Right lobe of liver (tissue), 6 donors: ENCODE measurements at places on chromosomes 1 and 21. TPM values are rescaled to one million over a fixed set of nuclear protein-coding genes. Genes with fewer than 3 reads are reported as not detected.
A peak's percentile ranks its signal among the peaks of the same experiment; 100 is the strongest.

GRCh38 chr21:33543505-33544129 is 779 bp downstream of the SON start:
- peak; percentile 80 for DNase-seq

- DNase-seq = no peak
Observed at GRCh38 chr21:41402796-41403195, 23.2 kb upstream of the MX1 start.

BECN2 gene
- not detected for total RNA-seq

GRCh38 chr1:7745783-7746182 is 25.3 kb upstream of the VAMP3 start:
- no peak for DNase-seq

- DNase-seq = no peak
Observed at GRCh38 chr1:73899311-73899710, 298.7 kb downstream of the LRRIQ3 start.

- no peak for DNase-seq
Observed at GRCh38 chr1:235275223-235275622, 52.8 kb downstream of the ARID4B start.

- DNase-seq = no peak
Observed at GRCh38 chr1:111332190-111332589, 41.5 kb downstream of the CHIA start.

DNA sequence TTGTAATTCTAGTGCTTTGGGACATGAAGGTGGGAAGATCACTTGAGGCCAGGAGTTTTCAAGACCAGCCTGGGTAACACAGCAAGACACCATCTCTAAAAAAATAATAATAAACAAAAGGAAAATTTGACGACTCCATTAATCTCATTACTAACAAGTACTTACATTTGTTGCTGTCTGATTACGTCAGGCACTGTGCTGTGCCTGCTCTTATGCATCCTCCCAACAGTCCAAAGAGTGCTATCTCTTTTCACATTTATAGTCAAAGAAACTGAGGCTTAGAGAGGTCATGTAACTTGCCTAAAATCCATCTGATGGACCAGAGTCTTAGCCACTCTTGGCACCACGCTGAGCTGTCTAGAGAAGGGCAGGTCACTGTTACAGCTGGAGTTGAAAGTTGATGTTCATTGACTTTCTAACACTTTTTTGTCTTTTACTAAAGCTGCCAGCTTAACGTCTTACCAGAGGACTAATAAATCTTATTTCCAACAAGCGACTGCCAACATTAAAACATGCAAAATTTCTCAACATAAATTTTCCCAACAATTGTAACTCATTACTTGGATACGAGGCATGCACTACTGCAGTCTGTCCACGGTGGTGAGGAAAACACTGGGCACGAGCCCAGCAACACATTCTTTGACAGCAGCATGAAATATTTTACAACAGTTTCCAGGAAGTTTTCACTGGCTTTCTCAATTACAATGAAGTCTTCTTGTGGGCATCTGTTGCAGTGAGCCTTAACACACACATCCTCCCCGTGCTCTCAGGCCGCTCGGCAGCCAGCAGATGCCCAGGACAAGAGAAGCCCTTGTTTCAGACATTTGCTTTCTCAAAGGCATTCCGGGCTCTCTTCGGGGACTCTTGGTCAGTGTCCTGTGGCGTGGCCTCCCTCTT is 262.9 kb upstream of the PROX1 start:
- DNase-seq = peak; percentile 57

- DNase-seq = peak; percentile 68
Observed at GRCh38 chr21:34073749-34074282, 438 bp downstream of the MRPS6 start.

DNA sequence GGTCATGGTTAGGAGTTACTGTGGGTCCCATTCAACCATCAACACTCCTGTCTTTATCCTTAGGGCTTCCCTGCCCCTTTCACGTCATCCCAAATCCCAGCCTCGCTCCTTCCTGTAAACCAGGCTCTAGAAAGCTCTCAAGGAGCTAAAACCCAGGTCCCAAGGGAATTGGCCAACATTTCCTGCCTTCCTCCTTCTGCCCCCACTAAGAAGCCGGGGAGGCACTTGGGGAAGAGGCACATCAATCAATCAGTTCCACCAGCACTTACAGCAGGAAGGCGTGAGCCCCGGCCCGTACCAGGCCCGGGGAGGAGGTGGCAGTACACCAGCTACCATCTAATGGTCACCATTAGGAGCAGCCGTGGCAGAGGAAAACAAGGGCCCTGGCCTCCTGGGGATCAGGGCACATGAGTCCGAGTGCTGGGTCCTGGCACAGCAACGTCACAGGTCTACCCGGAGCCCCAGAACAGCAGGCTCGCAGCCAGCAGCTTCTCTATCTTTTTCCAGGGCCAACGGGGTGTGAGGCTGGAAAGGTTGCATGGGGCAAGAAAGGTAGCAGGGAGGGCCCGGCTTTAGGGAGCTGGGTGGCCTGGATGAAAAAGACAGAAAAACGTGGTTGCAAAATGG is 108.6 kb downstream of the CASZ1 start:
- DNase-seq = no peak

ECM1 gene
- total RNA-seq = 8.8 TPM

DENND4B gene
- total RNA-seq = 13.0 TPM

DNA sequence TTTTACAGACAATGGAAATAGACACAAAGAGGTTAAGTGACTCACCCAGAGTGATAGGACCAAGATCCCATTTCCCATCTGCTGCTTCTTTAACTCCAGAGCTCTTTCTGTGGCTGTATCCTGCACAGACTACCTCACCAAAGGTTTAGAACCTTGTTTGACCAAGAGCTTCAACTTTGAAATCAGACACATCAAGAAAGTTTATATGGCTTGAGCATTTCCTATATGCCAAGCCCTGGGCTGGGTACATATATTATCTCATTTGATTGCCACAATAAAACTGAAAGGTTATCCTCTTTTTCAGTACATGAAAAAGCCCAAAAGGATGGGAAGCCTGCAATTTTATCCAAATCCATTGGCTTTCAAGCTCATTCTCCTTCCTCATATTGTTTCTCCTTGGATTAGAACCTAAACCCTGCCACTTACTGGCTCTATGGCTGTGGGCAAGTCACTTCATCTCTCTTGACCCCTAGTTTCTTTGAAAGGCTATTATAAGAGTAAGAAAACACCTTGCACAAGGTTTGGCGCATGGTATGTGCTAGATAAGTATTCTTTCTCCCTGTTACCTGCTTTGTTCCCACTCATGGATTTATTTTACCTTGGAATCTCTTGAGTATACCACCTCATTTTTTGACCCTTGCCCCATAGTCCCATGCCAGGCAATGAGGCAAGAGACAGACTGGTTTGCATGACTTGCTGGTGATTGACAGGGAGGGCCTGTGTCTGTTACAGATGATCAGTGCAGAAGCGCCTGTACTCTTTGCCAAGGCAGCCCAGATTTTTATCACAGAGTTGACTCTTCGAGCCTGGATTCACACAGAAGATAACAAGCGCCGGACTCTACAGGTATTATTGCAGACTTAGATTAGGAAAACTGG is 34.5 kb upstream of the KCNQ4 start:
- peak; percentile 91 for DNase-seq

DNA sequence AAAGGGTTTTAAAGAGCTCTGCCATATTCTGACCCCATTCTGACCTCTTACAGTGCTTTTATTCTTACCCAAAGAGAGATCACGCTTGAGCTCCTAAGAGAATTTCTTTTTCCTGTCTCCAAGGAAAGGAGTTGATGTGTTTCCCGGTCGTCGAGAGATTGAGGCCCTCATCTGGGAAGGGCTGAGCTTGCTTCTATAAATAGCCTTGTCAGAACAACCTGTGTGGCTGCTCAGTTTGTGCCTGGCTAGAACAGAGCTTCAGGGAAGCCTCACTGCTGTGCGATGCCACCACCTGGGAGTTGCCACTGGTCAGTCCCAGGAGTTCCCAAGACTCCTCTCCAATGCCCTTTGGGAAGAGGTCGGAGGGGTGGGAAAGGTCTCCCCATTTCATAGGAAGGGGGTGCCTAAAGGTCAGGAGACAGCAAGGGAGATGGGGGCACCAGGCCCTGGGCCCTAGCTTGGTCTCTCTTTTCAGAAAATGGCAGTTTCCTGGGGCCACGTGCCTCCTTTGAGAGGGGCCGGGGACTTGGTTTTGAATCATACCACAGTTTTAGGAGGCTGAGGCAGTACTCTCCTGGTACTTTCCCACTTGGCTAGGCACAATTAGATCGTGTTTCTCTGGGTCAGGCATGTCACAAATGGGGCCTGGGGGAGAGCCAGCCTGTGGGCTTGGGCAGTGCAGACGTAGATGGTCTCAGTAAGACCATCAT is 52.1 kb downstream of the EIF2D start:
- no peak for DNase-seq

MROH7 gene
- total RNA-seq = 2.1 TPM

ERG gene
- total RNA-seq = 4.7 TPM

SPRR2B gene
- total RNA-seq = not detected

- no peak for DNase-seq
Observed at GRCh38 chr1:94126651-94127050, 5.7 kb upstream of the ABCA4 start.

NCAM2 gene
- not detected for total RNA-seq

PRKCZ gene
- total RNA-seq = 11.0 TPM

DNA sequence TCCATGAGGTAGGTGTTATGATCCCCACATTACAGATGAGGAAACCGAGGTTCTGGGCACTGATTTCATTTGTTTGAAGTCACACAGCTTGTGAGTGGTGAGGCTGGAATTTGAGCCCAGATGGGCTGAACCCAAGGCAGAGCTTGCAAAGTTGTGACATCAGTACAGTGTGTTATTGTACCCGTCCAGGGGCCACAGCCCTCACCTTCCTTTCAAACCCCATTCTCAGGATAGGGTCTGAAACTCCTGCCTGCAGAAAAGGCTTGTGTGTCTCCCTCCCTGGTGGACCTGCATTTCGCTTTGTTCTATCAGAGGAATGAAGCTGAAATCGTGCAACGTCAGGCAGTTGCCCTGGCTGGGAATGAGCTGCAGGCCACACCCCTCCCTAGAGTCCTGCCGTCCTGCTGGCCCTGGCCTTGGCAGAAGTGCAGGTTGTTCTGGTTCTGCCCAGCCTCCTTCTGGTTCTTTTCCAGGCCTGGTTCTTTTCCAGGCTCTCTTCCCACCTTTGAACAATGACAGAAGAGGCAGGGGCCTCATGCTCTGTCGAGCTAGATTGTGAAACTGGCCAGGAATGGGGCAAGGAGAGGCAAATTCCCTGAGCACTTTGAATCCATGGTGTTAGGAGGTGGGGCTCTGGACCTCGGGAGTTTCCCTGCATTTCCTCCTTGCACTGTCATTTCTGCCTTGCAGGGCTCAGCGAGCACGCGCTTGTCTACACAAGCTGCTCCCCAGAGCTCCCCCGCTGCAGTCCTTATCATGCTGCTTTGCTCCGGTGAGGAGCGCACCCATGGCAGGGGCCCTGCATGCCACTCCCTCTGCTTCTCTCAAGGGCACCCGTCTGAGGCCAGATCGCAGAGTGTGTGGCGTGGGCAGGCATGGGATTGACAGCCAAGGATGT is 8.2 kb upstream of the MYOM3 start:
- DNase-seq = peak; percentile 81

- no peak for DNase-seq
Observed at GRCh38 chr1:159196543-159196942, 8.1 kb upstream of the ACKR1 start.

GRCh38 chr1:175174309-175175102 is 18.1 kb downstream of the KIAA0040 start:
- no peak for DNase-seq

DNA sequence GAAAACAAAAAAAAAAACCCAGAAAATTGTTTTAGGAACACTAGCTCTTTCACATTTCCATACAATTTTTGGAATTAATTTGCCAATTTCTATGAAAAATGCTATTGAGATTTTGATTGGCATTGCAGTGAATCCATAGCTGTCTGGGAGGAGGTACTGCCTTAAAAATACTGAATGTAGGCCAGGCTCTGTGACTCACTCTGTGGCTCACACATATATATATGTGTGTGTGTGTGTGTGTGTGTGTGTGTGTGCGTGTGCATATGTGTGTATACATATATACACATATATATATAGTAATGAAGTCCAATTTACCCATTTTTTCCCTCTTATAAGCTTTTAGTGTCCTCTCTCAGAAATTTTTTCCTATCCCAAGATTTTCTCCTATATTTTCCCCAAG is 214.2 kb upstream of the DMRTA2 start:
- no peak for DNase-seq

- DNase-seq = peak; percentile 80
Observed at GRCh38 chr21:29299046-29299915, 559 bp downstream of the BACH1 start.

GRCh38 chr1:160862203-160863060 is at the start of gene CD244:
Gene CD244, minus strand, starts transcription at chr1:160862887. Its CDS starts 210 bp downstream, at chr1:160862677.
- no peak for DNase-seq

DNA sequence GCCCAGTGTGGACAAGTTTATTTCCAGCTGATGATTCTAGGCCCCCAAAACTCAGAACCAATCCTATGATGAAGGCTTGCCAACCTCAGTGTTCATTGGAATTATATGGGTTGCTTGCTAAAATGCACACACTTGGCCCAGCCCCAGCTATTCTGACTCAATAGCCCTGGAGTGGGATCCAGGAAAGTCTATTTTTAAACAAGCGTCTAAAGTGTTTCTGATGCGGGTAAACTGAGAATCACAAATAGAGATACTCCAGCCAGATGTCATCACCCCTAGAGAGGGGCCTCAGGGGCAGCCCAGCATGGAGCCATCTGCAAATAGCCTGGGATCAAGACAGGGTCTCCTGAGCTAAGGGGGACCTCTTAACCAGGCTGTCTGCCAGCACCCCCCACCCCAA is 46.0 kb downstream of the PKP1 start:
- no peak for DNase-seq

DNA sequence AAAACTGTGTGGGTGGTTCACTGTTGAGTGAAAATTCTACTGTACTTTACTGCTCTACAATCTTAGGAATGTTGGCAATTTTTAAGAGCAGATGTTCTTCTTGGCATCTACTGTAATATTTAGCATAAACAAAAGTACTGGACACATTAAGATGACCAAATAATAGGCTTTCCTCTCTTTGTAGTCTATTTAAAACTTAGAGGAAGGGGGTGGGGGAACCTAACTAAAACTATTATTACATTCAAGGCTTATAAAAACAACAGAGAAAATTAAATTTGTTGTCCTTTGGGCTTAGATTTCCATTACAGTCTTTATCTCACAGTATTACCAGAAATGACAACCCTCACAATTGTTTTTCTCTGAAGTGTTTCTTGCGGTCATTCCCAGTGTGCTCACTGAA is 181.2 kb downstream of the PLPPR4 start:
- DNase-seq = no peak

LGR6 gene
- 1.4 TPM for total RNA-seq

- DNase-seq = no peak
Observed at GRCh38 chr1:5225707-5226704, 571.6 kb downstream of the AJAP1 start.

S100A10 gene
- 55.5 TPM for total RNA-seq
